Cardiac fibroblast (primary cell): ENCODE measurements at places on chromosomes 3 and 15.

GRCh38 chr3:55405436-55405835, 81.7 kb downstream of the WNT5A start:
- DNase-seq: peak; percentile 10

GRCh38 chr3:36653095-36653494, 111.3 kb downstream of the DCLK3 start:
- peak; percentile 63 for DNase-seq

- no peak for DNase-seq
Measured at GRCh38 chr15:41809121-41809520, 18.8 kb upstream of the JMJD7 start.

DNA sequence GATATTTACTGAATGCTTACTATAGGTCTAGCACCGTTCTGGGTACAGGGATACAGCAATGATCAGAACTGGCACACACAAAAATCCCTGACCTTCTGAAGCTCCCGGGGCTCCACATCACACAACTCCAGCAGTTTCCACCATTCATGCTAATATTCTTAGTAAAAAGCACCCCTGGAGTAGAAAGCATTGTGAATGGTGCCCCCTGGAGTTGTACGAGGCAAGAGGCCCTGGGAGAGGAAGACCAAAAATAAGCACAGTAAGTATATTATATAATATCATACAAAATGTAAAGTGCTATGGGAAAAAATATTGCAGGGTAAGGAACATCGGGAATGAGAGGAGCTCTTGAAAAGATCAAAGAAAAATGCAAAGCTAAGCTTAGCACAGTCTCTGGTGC, 790 bp upstream of the SRGAP3 start:
- no peak for DNase-seq

GRCh38 chr3:40468018-40468417, 8.9 kb upstream of the ZNF619 start:
- no peak for DNase-seq

- DNase-seq: no peak
Measured at GRCh38 chr3:123385001-123385401, 63.9 kb downstream of the ADCY5 start.

DNA sequence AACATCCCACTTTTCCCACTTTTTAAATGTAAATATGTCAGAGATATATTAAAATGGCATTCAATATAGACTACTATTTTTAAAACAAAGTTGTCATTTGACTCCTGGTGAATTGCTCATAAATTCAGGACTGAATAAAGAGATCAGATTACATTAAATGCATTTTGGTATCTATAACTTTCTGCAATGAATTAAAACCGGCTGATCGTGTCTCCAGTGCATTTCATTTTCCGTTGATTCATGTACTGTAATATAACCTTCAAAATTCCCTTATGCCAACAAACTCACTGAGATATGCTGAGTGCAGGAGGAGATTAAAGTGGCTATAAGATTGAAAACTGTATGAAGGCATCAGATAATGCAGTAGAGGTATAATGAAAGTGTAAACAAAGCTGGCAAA, 361.1 kb upstream of the CDIN1 start:
- DNase-seq: no peak
